Fibroblast of the aortic adventitia (primary cell): ENCODE measurements at places on chromosomes 6 and 20. TPM values are rescaled to one million over a fixed set of nuclear protein-coding genes. Genes with fewer than 3 reads are reported as not detected.

NFATC2 gene
- total RNA-seq, result 0.36 and 0.41 TPM in 2 replicates

TINAG gene
- total RNA-seq, result not detected in 2 replicates

AURKA gene
- 2.1 and 29.1 TPM in 2 replicates for total RNA-seq

EPHA7 gene
- 0.65 and 1.5 TPM in 2 replicates for total RNA-seq

COL9A1 gene
- total RNA-seq, result not detected in 2 replicates

CD24 gene
- 1.7 and 4.5 TPM in 2 replicates for total RNA-seq

FOXF2 gene
- total RNA-seq, result 0.25 and 8.1 TPM in 2 replicates

RPRD1B gene
- 19.5 and 36.0 TPM in 2 replicates for total RNA-seq

TFAP2D gene
- 5.1 TPM in 1 of 2 replicates, not detected in the other for total RNA-seq

ADISSP gene
- total RNA-seq, result 28.4 and 37.7 TPM in 2 replicates

GPLD1 gene
- 0.27 and 0.41 TPM in 2 replicates for total RNA-seq

DPPA5 gene
- not detected in 2 replicates for total RNA-seq

EPPIN gene
- not detected in 2 replicates for total RNA-seq

TRIM38 gene
- total RNA-seq, result 12.0 and 35.3 TPM in 2 replicates

PRDM13 gene
- not detected in 2 replicates for total RNA-seq

DEFB128 gene
- total RNA-seq, result not detected in 2 replicates

COL12A1 gene
- total RNA-seq, result 139 and 342 TPM in 2 replicates

F13A1 gene
- total RNA-seq, result not detected in 2 replicates

PTGIS gene
- total RNA-seq, result 279 and 1,011 TPM in 2 replicates

LRRN4 gene
- 0.09 TPM in 1 of 2 replicates, not detected in the other for total RNA-seq

AKIRIN2 gene
- 14.9 and 17.3 TPM in 2 replicates for total RNA-seq

ADGB gene
- total RNA-seq, result not detected in 2 replicates

RSPO3 gene
- 2.5 and 7.9 TPM in 2 replicates for total RNA-seq

MLIP gene
- total RNA-seq, result not detected in 2 replicates

SIRPB1 gene
- 0.90 TPM in 1 of 2 replicates, not detected in the other for total RNA-seq

ARG1 gene
- not detected in 2 replicates for total RNA-seq

ZFP57 gene
- 0.49 TPM in 1 of 2 replicates, not detected in the other for total RNA-seq

OPRL1 gene
- total RNA-seq, result 0.63 and 1.3 TPM in 2 replicates

TRIM40 gene
- not detected in 2 replicates for total RNA-seq

TMEM200A gene
- 61.5 and 137 TPM in 2 replicates for total RNA-seq

SLC22A2 gene
- not detected in 2 replicates for total RNA-seq

OR2H1 gene
- total RNA-seq, result not detected in 2 replicates

LAMA5 gene
- 5.6 and 11.1 TPM in 2 replicates for total RNA-seq

SALL4 gene
- 0.36 and 4.1 TPM in 2 replicates for total RNA-seq

PNPLA1 gene
- total RNA-seq, result 0.09 TPM in 1 of 2 replicates, not detected in the other

MTO1 gene
- 33.5 and 36.9 TPM in 2 replicates for total RNA-seq

TRIM10 gene
- not detected in 2 replicates for total RNA-seq

CCM2L gene
- not detected in 2 replicates for total RNA-seq

LY6G6D gene
- not detected in 2 replicates for total RNA-seq

TMEM170B gene
- 1.4 and 2.5 TPM in 2 replicates for total RNA-seq
